Ovary (tissue), 10 donors: ENCODE measurements at places on chromosomes 5 and 9. TPM values are rescaled to one million over a fixed set of nuclear protein-coding genes. Genes with fewer than 3 reads are reported as not detected.

- no peak for DNase-seq
These were observed 281.7 kb upstream of the TRPM3 start for GRCh38 chr9:71403106-71403505.

DNA sequence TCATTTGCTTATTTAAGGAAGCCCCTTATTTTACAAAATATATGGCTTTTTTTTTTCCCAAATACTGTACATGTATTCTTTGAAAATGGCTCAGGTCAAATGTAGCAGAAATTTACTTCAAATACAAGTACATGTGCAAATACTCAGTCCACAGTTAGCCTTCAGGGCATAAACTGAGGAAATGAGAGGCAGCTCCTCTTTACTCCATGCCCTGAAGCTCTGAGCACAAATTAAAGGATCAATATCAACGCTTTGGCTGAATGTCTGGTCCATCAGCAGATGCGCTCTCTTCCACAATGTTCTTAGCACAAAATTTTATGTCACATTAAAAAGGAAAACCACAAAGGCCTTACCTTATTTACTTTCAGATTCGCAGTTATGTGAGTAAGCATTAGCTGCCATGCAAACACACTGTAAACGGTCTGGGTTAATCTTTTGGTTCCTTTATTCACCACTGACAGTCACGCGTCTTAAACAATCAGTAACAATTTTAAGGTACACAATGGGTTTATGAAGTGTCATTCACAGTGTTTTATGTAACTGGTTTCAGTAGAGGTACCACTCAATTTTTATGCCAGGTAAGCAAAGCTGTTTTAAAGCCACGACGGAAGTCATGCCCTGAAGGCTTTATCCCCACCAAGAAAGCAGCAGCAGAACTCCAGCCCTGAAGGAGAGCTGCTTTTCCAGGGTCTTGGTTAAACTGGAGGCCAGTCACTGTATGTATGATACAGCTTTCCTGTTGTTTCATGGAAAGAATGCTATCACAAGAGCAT, 103.4 kb downstream of the OTULIN start:
- DNase-seq = no peak

GRCh38 chr5:179410291-179411160, 65.3 kb upstream of the ADAMTS2 start:
- DNase-seq = no peak

Gene ARID3C
- total RNA-seq = not detected

DNA sequence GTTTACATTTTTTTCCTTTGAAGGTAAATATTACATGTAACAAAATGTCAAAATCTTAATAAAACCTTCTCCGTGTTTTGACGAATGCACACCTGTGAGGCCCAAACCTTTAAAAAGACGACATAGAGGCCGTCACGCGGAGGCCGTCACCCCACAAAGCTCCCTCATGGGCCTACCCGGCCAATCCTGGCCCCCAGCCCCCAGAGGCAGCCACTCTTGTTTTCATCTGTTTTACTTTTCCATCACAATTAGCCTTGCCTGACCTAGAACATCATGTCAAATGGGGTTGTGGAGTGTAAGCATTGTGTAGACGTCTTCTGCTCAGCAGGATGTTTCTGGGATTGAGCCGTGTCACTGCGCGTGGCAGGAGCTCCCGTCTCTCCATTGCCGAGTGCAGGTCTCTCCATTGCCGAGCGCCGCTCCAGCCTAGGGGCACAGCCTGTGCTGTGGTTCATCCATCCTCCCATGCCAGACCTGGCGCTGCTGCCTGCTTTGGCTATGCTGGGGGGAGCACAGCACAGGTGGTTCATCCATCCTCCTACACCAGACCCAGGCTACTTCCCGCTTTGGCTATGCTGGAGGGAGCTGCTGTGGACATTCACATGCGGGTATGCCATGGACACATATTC, 52.2 kb upstream of the IRX4 start:
- no peak for DNase-seq

Gene MYO10
- 16.3 TPM for total RNA-seq

DNA sequence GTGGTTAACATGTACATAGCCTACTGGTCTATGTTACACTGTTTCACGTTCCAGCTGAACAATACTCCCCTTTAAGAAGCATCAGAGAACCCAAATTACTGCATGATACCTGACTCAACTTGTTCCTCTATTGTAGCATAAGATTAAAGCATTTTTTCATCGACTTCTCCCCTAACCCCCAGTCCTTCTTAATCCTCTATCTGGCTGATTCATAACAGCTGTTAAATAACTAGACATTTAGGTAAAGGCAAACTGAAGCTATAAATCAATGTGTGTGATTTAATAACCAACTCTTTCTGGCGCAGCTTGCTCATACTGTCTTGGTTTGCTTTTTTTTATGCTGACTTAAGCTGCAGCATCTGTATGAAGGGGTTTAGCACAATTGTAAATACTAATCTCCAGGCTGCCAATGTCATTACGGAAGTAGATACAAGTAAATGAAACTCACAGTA, 94.2 kb upstream of the MTAP start:
- DNase-seq = no peak

Gene FRRS1L
- total RNA-seq = 35.8 TPM

DNA sequence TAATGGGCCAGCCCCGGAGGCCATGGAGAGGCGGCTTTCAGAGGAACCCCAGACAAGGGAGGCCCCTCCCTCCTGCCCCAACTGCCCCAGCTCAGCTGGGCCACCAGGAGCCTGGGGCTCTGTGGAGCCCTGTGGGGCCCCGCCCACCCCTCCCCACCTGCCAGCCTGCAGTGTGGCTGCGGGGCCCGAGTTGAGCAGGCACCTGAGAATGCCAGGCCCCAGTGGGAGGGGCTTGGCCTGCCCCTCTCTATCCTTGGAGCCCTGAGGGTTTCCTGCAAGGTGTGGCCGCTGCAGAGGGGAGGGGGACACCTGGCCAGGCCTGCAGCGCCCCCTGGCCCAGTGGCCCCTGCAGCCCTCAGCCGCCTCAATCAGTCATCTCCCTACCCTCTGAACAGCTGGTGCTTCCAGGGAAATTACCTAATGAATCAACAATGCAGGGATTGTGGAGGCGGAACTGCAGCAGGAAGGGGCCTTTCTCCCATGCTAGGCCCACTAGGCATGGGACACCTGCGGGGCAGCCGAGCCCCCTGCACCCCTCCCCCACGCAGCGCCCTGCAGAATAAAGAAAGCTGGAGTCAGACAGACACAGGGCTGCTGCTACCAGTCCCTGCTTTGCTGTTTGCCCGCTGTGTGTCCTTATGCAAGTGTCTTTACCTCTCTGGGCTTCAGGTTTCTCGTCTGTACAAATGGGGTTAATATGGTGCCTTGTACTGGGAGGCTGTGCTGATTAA, 48.0 kb downstream of the LMX1B start:
- no peak for DNase-seq
